ENCODE measurements at places on chromosomes 7 and 10.

- no peak for DNase-seq
These were observed 66.3 kb downstream of the PRKAG2 start for GRCh38 chr7:151810441-151811232.

- DNase-seq: no peak
These were observed 4.5 kb upstream of the ZNF438 start for GRCh38 chr10:31036209-31036608.

DNA sequence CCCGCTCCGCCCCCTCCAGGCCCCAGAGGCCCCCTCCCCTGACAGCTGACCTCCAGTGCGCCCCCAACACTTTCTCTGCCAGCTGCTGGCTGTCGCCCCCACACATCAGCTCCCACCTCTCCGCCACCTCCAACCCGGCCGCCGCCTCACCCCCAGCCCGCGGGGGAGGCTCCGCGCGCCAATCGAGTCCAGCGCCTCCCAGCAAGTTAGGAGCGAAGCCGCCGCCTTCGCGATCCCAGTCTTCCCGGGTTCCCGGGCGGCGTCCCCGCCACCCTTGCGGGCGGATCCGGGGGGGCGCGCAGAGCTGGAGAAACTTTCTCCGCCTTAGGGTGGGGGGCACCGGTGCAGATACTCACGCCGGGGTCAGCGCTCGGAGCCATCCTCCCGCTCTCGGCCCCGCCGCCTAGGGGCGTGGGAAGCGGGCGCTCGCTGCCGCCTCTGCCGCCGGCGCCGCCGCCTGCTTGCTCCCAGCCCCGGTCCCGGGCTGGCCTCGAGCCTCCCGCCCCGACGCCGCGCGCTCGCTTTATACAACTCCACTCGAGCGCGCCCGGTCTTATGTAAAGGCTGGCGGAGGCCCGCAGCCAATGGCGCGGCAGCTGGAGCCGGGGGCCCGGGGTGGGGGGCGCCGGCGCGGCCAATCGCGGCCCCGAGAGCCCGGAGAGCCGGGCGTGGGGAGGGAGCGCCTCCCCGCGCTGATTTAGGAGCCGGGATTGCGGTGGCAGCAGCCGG lies at the start of gene CRTAC1:
Gene CRTAC1, minus strand, starts transcription at position 529 of the 729 bp plus-strand sequence. Its CDS starts 149 bp downstream, at position 380.
- DNase-seq: no peak

DNA sequence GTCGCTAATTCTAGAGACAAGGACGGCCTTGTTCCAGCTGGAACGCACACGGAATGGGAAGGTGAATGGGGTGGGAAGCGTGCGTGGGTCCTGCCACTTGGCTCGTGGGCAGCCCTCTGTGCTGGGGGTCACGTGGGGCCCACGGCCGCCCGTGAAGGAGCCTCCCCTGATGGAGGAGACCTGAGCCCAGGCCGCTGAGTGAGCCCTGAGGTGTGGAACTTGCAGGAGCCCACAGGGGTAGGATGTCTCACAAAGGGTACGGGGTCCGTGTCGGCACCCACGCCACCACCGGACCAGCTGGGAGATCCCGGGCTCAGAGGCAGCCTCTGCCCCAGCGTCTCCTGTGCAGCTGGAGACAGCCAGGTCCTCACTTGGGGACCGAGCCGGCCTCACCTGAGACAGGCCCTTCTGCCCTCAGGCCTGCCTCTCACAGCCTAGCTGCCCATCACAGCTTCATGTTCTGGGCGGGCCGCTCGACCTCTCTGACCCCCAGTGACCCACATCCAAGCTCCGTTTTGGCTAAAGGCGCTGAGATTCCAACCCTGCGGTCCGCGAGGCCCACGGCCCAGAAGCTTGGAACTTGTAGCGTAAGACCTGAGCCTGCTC lies 84.8 kb downstream of the FOXL3 start:
- DNase-seq: no peak

GRCh38 chr7:44112231-44112996 lies 8.3 kb downstream of the AEBP1 start:
- DNase-seq: no peak

GRCh38 chr10:37732685-37733084 lies 124.7 kb downstream of the ZNF248 start:
- DNase-seq: no peak

GRCh38 chr10:33155720-33156638 lies 178.5 kb downstream of the NRP1 start:
- peak; percentile 57 for DNase-seq

- no peak for DNase-seq
These were observed 44.9 kb upstream of the ANK3 start for GRCh38 chr10:60434418-60435046.

- no peak for DNase-seq
These were observed 17.1 kb downstream of the CCNY start for GRCh38 chr10:35353395-35353794.

- no peak for DNase-seq
These were observed 138.3 kb downstream of the GNAT3 start for GRCh38 chr7:80373429-80374032.

- no peak for DNase-seq
These were observed 20.6 kb downstream of the RBM20 start for GRCh38 chr10:110664483-110665420.

DNA sequence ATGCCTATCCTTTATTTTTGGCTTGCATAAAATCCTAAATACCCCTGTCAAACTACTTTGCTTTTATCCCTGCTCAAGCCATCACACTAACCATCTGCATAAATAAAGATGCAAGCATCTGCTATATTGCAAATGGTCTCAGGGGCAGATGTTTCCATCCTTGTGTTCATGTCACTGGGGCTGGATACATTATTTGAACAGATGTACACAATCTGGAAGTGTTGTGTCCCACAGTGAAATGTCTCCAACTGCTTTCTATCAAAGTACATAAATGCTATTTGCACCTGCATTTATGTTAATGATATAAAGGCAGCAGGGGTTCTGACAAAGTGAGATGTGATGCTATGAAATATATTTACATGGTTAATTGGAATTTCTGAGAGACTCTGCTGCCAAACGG lies 163.1 kb downstream of the ZNF438 start:
- no peak for DNase-seq

DNA sequence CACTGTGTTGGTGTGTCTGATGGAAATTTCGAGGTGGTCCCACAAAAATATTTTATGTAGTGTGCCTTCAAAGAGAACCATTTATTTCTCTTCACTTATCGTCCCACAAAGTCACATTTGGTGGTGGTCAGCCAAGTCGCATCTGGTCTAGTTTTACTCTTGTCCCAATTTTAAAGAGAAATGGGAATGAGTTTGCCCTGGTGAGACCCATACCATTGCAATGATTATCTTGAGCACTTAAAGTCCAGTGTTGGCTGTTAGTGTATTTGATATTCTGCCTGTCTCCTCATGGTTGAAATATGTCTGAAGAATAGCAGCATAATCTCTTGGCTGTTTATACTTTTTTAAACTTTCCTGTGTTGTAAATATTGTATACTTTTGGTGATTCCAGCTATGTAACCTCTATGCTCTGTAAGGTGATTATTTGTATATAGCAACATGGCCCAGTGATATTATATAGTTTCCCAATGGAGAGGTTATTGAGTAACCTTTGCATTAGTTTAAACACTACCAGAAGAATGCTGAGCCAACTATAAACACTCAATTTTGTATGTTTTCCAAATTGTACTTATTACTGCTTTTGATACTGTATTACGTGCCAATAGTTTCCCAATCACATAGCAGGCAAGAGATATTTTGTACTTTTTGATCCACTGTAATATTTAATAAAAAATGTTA lies 172.2 kb downstream of the RTKN2 start:
- DNase-seq: no peak

GRCh38 chr10:128625926-128626325 lies 499.7 kb upstream of the MKI67 start:
- DNase-seq: no peak

DNA sequence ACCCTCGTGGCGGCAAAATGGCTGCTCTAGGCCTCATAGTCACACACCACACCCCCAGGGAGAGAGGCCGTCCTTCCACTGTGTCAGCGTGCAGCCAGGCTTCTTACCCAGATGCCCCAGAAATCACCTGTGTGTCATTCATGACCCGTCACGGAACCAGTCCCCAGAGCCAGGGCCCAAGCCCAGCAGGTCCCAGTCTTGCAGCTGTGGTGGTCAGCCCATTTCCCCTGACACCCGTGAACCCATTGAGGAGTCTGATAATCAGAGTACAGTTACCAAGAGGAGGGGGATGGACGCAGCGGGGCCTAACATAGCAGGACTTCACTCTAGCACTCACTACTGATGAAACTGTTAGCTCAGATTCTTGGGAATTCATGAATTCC lies 112.1 kb downstream of the ACTR3B start:
- no peak for DNase-seq

- peak; percentile 34 for DNase-seq
These were observed 38.5 kb downstream of the CDK1 start for GRCh38 chr10:60816628-60817397.

- no peak for DNase-seq
These were observed 41.2 kb upstream of the PLPP4 start for GRCh38 chr10:120415709-120416330.

DNA sequence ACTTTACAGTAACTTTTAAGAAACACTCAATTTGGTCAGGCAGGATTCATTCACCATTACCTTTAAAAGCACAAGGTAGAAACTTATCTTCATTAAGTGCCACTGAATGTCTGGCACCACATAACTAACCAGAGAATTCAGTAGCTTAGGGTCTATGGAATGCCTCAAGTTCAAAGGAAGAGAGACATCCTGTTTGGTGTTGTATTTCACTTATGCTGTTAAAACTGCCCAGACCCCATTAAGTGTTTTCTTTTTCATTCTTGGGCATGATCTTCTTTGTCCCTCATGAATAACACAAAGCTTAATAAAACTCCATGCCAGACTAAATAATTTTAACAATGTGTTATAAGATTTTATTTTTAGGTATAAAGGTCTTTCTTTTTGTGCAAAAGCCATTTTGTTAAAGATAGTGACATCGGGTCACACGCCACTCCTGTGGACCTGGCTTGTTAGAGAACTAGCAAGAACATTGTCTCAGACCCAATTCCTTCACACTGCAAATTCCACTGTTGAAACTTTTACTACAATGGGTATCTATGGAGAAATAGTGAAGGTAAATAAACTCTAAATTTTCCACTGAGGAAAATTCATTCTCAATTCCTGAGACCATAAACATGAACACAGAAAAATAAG lies 221.0 kb downstream of the TWIST1 start:
- no peak for DNase-seq

- no peak for DNase-seq
These were observed 16.2 kb downstream of the FAM3C start for GRCh38 chr7:121379930-121380329.

- DNase-seq: peak; percentile 9
These were observed 2.8 kb downstream of the MCU start for GRCh38 chr10:72694476-72695369.

DNA sequence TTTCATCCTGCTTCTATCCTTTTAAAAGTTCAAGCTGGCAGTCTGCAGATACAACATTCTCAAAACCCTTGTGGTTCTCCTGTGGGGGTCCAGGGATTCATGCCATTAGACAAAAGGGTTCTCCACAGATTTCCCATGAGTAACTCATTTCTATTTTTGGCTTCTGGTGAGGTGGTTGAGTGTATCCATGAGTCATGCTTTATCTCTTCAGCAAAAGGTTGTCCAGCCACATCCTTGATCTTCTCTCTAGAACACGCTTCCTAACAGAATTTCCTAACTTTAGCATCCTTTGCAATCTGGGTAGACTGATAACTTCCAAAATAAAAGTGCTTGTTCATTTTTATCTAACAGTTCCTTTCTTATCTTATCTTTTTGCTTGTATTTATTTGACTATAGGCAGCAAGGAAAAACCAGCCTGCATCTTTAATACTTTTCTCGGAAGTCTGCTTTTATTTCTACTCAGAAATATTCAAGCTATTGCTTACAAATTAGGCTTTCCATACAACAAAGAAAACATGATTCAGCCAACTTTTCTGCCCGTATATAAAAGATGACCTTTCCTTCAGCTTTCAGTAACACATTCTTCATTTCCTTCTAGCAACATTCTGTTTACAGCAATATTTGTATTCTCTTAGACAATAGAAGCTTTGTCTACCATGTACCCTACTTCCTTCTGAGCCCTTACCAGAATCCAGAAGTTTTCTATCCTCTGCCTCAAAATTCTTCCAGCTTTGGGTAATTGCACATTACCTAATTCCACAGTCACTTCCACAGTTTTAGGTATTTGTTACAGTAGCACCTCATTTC lies 79.3 kb upstream of the IL6 start:
- no peak for DNase-seq

DNA sequence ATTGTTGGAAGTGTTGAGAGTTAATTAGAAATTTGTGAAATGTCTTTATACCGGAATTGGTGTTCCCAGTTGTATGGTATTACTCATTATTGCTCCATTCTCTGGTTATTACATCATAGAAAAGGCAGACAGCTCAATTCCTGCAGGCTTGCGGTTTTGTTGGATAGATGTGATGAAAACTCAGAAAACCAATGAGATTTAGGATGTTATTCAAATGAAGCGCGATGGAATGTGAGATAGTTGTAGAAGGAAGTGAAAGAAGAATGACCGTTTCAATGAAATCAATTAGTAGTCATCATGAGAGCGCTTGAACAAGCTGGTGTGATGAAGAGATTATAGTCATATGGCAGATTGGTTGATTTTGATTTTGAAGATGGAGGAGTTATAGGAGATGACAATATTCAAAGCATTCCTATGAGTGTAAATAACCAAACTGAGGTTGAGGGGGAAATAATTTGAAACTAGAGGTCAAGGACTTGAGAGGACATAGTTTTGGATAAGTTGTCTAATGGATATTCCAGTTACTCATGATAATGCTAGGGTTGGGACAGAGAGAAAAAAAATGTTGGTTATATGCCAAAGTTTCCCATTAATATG lies 991.5 kb downstream of the NRG3 start:
- DNase-seq: no peak

DNA sequence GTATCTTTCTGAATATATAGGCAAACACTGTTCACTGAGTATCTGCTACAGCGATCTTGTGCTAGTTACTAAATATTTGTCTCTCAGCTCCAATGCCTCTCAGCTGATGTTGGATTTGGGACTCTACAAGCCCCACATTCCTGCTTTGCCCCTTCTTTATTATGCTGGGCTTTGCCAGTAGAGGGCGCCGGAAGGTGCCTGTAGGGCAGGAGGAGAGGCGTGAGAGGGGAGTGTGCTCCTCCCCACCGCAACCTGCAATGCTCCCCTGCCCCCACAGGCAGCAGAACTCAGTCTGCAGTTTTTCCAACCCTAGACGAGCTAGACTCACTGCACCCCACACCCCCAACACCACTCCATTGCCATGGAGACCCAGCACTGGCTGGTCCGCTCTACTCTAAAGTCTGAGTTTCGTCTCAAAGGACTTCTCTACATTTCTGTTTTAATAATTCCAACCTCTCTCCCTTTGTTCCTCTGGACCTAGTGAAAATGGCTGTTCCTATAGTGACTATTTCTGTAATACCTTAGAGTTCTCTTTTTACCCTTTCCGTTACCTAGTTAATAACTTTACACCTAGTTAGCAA lies 337.6 kb downstream of the CCSER2 start:
- DNase-seq: no peak

DNA sequence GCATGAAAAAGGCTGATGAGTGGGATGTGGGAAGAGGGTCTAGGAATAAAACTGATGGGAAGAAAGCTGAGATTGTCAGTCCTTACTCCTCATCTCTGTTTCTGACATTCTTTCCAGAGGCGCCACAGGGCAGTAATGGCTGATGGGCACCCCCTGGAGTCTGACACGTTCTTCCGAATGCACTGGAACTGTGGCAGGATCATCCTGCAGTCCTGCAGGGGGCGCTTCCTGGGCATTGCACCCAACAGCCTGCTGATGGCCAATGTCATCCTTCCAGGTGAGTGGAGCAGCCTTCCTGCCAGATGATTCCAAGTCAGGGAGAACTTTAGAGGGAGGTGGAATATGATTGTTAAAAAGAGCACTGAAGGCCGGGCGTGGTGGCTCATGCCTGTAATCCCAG lies 4.8 kb downstream of the FSCN3 start:
- DNase-seq: no peak
